ENCODE measurements at places on chromosomes 16 and 17.

DNA sequence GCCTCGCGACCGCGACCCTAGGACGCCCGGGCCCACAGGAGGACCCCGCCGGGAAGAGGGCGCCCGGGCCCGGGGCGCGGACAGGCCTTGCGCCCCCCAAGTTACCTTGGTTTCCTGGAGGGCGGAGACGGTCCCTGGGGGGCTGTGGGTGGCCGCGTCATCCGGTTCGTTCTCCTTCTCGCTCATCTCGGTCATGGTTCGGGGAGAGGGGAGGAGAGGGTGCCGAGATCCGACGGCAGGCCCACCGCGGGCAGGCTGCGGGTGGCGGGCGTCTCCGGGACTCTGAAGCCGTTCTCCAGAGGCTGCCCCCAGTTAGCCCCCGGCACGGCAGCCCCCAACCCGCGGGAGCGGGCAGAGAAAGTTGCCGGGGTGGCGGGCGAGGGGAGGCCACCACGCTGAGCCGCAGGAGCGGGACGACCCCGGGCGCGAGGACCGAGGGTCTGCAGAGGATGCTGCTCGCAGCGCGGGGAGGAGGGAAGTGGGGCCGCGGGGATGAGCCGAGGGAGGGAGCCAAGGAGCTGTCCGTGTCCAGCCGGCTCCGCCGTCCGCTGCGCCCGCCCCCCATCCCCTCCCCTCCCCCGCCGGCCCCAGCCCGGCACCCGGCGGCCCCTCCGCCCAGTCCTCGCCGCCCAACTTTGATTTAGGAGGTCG is at the start of gene STAC2:
TSS of gene STAC2 (minus strand) at position 638 of the 651 bp plus-strand sequence. CDS start at position 195, 443 bp downstream.
- DNase-seq: no peak

- peak; percentile 33 for DNase-seq
These were observed 87.8 kb downstream of the MARCHF10 start for GRCh38 chr17:62720126-62720850.

GRCh38 chr16:70752426-70752825 is 48.5 kb downstream of the VAC14 start:
- DNase-seq: no peak

- DNase-seq: no peak
These were observed 910 bp upstream of the RAMP2 start for GRCh38 chr17:42759982-42760651.

GRCh38 chr16:27335349-27336053 is 21.7 kb downstream of the IL4R start:
- no peak for DNase-seq

DNA sequence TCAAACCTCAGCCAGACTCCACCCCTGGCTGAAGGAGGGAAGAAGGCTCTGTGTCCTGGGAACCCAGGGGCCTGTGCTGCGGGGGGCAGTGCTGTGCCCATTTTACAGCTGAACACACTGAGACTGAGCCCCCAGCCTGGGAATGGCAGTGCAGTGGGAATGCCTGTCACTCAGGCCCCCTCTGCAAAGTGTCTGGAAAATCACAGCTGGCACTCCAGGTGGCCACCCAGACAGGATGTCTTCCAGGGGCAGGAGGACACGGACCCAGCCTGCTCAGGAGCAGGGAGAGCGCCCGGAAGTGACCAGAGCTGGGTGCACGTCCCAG is 32.6 kb downstream of the ZNF469 start:
- no peak for DNase-seq

DNA sequence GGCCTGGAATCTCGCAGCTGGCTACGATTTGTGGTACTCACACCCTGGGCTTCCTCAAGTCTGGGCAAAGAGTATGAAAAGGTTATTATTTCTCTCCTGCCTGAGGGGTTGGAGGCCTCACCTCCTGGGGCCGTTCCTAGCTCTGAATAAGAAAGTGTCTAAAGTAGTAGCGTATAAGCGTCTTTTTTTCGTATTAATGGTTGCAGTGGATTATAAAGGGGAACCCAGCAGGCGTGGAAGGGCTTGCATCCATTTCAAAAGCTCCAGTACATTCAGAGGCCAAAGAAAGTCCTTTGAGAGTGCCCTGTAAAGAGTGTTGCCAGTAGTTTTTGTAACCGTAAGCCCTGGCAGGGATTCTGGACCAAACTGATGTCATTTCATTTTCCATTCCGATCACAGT is 72.2 kb upstream of the MPHOSPH6 start:
- no peak for DNase-seq

DNA sequence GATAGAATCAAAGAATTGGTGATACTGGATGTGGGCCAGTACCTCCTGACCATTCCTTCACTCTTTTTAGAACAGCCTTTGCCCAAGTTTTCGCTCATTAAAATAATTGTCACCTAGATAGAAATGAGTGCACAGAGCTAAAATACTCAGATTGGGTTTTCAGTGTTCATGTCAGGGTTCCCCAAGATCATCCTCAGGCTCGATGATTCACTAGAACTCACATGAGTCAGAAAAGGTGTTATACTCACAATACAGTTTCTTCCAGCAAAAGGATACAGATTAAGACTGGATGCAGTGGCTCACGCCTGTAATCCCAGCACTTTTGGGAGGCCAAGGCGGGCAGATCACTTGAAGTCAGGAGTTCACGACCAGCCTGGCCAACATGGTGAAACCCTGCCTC is 19.9 kb downstream of the ERCC4 start:
- no peak for DNase-seq

DNA sequence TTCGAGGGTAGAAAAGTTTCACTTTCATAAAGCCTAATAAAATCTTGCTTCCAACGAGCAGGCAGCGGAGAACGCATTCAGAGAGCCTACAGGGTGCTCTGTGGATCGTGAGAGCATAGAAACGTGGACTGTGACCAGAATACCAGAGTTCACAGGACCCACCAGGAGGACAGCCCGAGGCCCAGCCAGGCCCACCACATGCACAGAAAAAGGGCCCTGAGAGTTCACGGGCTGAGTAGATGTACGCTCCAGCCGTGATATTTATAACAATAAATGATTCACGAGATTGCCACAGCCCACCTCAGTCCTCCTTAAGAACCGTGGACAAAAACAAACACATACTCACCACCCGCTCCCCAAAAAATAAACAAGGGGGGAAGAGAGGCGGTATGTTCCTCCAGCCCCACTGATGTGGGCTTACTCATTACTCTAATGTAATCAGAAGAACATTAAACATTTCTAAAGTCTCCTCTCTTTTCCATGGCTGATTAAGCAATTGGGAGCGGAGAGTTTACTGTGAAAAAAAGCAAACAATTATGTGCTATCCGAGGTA is 207.2 kb downstream of the C16orf78 start:
- no peak for DNase-seq

- no peak for DNase-seq
These were observed 924 bp downstream of the ZNF598 start for GRCh38 chr16:2008631-2009163.

GRCh38 chr17:2172077-2172851 is 117.4 kb downstream of the HIC1 start:
- DNase-seq: peak; percentile 46

- no peak for DNase-seq
These were observed 8.6 kb upstream of the LASP1NB start for GRCh38 chr17:38916771-38917170.

DNA sequence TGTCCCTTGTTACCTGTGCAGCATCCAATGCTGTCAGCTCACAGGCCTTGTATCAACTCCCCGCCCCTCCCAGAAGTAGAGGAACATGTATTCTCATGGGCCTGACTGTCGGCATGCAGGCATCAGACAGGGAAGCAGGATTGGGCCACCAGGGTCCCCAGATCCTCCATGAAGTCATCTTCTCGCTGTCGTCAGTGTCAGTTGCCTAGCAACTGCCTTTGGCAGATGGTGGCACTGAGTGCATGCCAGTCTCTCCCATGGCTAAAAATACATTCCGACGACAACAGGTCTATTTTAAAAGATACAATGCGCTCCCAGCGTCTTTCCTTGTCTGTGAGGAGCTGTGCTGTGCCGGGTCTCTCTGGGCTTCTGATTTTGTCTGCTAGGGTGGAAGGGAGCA is 36.8 kb upstream of the CES5A start:
- DNase-seq: no peak

DNA sequence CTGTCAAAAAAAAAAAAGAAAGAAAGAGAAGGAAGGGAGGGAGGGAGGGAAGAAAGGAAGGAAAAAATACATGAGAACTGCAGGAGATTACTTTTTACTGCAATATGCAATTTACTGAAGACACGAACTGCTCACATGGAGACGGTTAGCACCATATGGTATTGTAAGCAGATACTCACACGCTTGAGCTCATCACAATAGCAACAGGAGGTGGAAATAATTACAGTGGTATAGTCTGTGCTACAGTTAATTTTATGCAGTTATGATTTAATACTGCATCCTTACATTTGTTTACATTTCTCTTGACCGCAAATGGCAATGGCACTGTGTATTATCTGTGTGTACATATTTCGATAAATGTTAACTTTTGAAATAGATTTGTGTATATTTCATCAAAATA is 21.4 kb upstream of the SLC46A1 start:
- no peak for DNase-seq

DNA sequence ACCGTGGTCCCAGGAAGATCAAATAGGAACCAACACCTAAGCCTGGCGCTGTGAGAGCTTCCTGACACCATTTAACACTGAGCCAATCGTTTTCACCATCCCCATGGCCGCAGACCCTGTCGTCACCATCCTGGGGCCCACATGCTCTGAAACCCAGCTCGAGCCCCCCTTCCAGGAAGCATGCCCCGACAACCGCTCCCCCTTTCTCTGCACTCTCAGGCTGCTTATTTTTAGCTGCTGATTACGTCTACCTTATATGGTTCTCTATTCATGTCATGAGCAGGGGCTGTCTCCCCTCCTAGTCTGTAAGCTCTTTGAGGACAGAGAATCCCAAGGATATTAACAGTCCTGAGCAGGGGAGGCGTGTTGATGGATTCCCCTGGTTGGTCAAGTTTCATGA is 10.5 kb downstream of the SRL start:
- no peak for DNase-seq

DNA sequence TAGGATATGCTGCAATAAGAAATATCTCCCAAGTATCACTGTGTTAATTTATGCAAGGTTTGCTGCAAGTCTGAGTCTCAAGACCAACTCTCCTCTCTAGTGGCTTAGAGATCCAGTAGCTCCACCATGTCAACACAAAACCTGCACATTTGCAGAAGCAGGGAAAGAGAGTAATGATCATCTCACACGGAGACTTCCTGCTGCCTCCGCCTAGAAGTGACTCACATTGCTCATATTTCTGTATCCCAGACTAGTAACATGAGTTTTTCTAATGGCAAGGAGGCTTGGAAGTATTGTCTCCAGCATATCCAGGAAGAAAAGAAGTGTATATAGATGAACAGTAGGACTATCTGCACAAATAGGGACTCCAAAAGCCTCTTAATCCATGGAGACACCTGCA is 15.0 kb upstream of the IRX6 start:
- no peak for DNase-seq
